ENCODE measurements at places on chromosomes 12 and 14.

- DNase-seq = no peak
These were observed 830 bp upstream of the TRMT61A start for GRCh38 chr14:103528146-103528586.

DNA sequence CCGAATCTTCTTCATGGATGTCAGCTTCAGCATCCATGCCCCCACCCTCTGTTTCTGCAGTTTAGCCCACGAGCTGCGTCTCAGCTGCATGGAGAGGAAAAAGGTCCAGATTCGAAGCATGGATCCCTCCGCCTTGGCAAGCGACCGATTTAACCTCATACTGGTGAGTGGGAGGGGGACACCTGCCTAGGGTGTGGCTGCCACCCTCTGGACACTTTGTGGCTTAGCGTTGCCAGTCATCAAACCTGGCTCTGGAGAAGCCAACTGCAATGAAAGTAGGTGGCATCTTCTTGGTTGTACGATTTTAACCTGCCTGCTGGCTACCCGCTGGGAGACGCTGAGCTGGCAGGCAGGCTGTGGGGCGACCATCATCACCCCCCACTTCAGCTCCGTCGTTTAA, 16.7 kb downstream of the DCAF4 start:
- DNase-seq = no peak

DNA sequence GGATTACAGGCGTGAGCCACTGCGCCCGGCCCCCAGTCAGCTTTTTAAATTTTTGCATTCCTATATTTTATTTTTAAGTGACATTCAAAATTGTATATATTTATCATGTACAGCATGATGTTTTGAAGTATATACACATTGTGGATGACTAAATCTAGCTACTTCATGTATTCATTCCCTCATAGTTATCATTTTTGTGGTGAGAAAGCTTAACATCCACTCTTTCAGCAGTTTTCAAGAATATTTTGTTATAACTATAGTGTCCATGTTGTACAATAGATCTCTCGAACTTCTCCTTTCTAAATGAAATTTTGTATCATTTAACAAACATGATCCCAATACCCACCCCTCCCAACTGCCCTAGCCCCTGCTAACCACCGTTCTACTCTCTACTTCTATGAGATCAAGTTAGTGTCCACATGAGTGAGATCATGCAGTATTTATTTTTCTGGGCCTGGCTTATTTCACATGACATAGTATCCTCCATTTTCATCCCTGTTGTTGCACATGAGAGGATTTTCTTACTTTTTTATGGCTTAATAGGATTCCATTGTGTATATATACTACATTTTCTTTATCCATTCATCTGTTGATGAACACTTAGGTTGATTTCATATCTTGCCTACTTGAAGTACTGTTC, 8.8 kb upstream of the HEBP1 start:
- DNase-seq = no peak

- no peak for DNase-seq
These were observed 125.9 kb upstream of the ATF1 start for GRCh38 chr12:50637870-50638481.

Data from CD4-positive, alpha-beta T cell treated with Interleukin-6 for 4 hours (primary cell).